B cell (primary cell): ENCODE measurements at places on chromosomes 13 and 19. TPM values are rescaled to one million over a fixed set of nuclear protein-coding genes. Genes with fewer than 3 reads are reported as not detected.

KIRREL2 gene
- total RNA-seq, result not detected in 2 replicates

C5AR2 gene
- 0.25 and 0.58 TPM in 2 replicates for total RNA-seq

CBY2 gene
- not detected in 2 replicates for total RNA-seq

IFNL3 gene
- total RNA-seq, result not detected in 2 replicates

GRCh38 chr13:102845630-102846260 is at the start of gene ERCC5:
Gene ERCC5, plus strand, starts transcription at chr13:102846032. Its CDS starts 235 bp downstream, at chr13:102846267.
- peaks cover 2% of the 10 kb centered on the region for H3K36me3 ChIP-seq
- peak within 1 kb of the TSS; percentile 96 for H3K27ac ChIP-seq
- peak within 1 kb of the TSS; percentile 97 for H3K4me3 ChIP-seq
- peaks cover 25% of the 10 kb centered on the region for H3K4me1 ChIP-seq

GRCh38 chr19:40422748-40423566 is 2.8 kb downstream of the SERTAD1 start:
- no peak overlapping the region for H3K27ac ChIP-seq
- DNase-seq, result no peak
- no peaks in the 10 kb centered on the region for H3K27me3 ChIP-seq
- peaks cover 14% of the 10 kb centered on the region for H3K4me1 ChIP-seq
- no peak overlapping the region for H3K4me3 ChIP-seq
- no peaks in the 10 kb centered on the region for H3K36me3 ChIP-seq

DNA sequence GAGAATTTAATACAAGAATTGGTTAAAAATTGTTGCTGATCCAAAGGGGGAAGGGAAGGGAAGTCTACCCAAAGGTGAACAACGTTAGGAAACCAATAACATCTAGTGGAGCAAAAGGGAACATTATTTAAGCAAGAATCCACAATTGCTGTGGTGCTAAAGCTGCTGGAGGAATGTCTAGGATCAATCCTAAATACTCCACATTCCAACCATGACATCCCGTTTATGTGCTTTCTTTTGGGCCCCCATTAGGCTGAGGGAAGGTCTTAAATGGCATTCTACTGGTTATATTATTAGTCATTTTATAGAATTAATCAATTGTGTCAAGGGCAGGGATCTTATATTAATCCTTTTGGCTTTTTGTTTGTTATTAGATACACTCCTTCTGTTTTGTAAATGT is 39.9 kb upstream of the VWA8 start:
- H3K4me3 ChIP-seq, result no peak overlapping the region
- no peaks in the 10 kb centered on the region for H3K36me3 ChIP-seq
- no peak overlapping the region for H3K27ac ChIP-seq
- no peak for DNase-seq

DNA sequence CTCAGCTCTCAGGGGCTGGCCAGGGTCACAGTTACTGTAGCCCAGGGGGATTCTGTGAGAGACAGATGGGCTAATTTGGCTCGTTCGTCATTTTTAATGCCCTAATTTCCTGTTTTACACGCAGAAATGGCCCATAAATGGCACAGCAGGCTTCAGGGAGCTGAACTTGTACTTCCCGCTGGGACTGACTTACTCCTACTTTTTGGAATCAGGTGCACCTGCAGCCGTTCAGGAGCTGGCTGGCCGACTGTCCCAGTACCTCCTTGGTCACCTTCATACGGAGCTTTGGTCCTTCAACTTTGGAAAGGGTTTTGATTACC is 62.4 kb upstream of the URI1 start:
- H3K36me3 ChIP-seq, result no peaks in the 10 kb centered on the region
- DNase-seq, result no peak
- no peak overlapping the region for H3K27ac ChIP-seq
- H3K27me3 ChIP-seq, result no peaks in the 10 kb centered on the region

DNA sequence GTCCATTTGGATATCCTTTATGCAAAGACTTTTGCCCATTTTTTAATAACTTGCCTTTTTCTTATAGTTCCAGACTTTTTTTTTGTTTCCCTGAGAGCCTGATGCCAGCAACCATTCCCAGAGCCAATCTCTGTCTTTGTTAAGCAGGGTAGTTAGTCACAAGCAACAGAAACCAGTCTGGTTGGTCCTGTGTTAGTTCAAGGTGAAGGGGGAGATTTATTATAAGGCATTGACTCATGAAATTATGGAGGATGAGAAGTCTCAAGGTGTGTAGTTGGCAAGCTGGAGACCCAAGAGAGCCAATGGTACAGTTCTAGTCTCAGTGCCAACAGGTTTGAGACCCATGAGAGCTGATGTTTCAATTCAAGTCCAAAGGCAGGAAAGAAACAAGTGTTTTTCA is 33.0 kb downstream of the GPR12 start:
- H3K4me3 ChIP-seq, result no peak overlapping the region
- DNase-seq, result no peak
- no peaks in the 10 kb centered on the region for H3K4me1 ChIP-seq
- H3K27me3 ChIP-seq, result no peaks in the 10 kb centered on the region
- H3K36me3 ChIP-seq, result no peaks in the 10 kb centered on the region

- peak within 1 kb of the TSS; percentile 84 for H3K4me3 ChIP-seq
- peaks cover 11% of the 10 kb centered on the region for H3K36me3 ChIP-seq
- H3K4me1 ChIP-seq, result peaks cover 28% of the 10 kb centered on the region
Measured at GRCh38 chr19:32345261-32346207, at the start of gene ZNF507. Gene ZNF507, plus strand, starts transcription at chr19:32345610. Its CDS starts 7,221 bp downstream, at chr19:32352831.
